ENCODE measurements at places on chromosomes 11 and 22. TPM values are rescaled to one million over a fixed set of nuclear protein-coding genes. Genes with fewer than 3 reads are reported as not detected.

GRCh38 chr11:15367695-15368094 lies 253.0 kb downstream of the INSC start:
- DNase-seq: no peak

- no peak for DNase-seq
Measured at GRCh38 chr11:77697865-77698264, 60.3 kb upstream of the CLNS1A start.

- DNase-seq: no peak
Measured at GRCh38 chr11:76738618-76739240, 44.4 kb upstream of the TSKU start.

PDE2A gene
- not detected for total RNA-seq

DNA sequence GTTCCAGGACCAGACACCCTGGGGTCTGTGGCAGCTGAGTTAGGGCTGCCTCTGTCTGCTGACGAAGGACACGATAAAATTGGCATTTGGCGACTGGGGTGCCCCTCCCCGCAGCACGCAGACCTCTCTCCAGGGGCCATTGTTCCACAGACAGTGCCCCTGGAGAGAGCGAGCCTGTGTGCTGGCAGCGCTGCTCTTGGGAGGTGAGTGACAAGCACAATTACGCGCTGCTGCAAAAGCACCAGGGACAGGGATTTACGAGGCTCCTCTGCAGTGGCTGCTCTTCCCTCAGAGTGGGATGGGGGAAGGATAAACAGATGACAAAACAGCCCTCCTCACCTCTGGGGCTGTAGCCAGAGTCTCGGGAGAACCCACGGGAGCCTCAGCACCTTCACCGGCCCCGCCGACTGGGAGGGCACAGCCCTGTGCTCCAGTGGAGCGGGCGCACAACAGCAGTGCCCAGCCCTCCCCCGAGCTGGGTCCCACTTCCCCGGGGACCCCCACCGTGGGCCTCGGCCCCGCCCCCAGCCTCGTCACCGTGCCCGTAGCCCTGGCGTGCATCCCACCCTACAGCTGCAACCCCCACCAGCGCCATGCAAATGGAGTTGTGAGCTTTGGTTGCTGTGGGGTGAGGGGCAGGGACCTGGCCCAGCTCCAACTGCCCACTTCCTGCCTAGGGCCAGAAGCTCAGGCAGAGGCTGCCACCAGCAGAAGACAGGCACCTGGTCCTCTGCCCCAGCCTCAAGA lies 19.6 kb downstream of the CHID1 start:
- no peak for DNase-seq

DNA sequence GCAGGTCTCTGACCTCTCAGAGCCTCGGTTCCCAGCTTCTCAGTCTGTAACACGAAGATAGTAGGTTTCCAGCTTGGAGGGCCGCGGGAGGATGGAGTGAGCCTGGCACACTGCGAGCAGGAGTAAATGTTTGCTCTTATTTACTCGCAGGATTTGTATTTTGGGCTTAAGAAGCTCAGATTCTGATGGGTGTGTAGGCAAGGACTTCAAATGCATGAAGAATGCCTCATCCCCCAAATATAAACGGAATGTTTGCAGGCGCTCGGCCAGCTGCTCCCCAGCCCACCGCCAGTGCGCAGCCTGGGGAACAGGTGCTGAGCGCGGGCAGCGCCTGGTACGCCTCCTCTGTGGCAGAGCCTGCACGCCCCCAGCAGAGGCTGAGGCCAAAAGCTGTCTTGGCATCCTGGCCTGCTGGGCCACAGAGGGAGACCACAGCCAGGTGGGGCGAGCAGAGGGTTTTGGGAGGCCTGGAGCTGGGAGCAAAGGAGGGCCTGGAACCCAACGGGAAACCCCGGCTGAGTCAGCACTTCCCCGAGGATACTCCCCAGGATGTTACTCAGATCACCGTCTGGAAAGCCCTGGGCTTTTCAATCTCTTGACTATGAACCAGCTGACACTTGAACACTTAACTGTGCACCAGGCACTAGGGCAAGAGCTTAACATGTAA lies 9.4 kb downstream of the EHD1 start:
- DNase-seq: no peak

MIAT gene
- 3.3 TPM for total RNA-seq

- no peak for DNase-seq
Measured at GRCh38 chr11:19087658-19088057, 27.1 kb upstream of the MRGPRX2 start.

- no peak for DNase-seq
Measured at GRCh38 chr11:131664816-131665215, 294.4 kb downstream of the NTM start.

MRGPRF gene
- total RNA-seq: 8.4 TPM

- DNase-seq: no peak
Measured at GRCh38 chr11:104319396-104319795, 155.4 kb upstream of the PDGFD start.

DNA sequence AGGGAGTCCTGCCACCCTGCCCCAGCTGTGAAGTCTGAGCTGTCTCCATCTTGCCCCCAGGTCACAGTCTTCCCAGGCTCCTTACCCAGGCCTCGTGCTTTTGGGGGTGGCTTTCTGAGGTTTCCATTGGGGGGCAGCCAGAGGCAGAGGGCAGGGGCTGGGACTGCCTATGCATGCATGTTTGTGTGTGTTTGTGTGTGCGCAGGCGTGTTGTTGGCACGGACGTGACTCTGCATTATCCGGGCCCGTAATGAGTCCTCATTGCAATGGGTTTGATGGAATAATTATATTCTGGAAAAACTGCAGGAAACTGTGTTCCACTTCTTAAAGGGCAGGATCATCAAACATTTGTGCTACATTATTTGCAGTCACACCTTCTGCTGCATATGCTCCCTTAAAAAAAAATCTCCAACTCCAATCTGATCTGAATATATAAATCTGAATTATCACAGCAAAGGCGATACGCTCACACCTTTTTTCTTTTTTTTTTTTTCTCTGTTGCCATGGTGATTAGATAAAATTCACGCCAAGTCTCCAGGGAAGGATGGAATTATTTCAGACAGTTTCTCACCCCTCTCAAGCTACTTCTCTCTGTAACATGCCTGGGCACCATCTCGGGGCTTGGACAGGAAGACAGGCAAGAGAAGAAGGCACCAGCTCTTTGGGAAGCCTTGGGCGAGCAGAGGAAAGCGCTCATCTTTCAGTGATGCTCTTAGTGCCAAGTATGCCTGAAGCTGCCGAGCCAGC lies 45.9 kb downstream of the DSCAML1 start:
- DNase-seq: no peak

- DNase-seq: no peak
Measured at GRCh38 chr11:39860931-39861330, 1598.5 kb downstream of the LRRC4C start.

SERPING1 gene
- 19.9 TPM for total RNA-seq

- no peak for DNase-seq
Measured at GRCh38 chr11:69437001-69437875, 44.2 kb upstream of the LINC01488 start.

GGTLC3 gene
- total RNA-seq: not detected

GRCh38 chr22:47423266-47423665 lies 660.8 kb downstream of the TBC1D22A start:
- peak; percentile 56 for DNase-seq

DNA sequence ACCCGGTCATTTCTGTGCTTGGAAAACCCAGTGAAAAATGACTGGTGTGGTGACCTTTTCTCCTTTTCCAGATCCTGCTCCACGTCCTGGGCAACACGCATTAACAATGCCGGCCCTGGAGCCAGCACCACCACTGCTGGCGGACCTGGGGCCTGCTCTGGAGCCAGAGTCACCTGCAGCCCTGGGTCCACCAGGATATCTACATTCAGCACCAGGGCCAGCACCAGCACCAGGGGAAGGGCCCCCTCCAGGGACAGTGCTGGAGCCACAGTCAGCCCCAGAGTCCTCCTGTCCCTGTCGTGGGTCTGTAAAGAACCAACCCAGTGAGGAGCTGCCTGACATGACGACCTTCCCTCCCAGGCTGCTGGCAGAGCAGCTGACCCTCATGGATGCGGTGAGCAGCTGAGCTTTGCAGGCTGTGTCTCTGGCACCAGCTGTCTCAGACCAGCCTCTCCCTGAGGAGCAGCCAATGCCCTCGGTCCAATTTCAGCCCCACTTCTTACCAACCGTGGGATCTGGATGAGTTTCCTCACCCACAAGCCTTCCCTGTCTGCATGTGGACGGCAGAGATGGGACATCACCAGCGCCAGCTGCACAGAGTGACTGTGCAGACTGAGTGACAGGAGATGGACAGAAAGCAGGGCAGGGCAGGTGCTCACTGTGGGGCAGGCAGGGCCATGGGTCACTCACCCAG lies 1.9 kb downstream of the RGL4 start:
- no peak for DNase-seq

All from osteocyte (in vitro differentiated cells).